ENCODE measurements at places on chromosomes 1 and 21.
A peak's percentile ranks its signal among the peaks of the same experiment; 100 is the strongest.

DNA sequence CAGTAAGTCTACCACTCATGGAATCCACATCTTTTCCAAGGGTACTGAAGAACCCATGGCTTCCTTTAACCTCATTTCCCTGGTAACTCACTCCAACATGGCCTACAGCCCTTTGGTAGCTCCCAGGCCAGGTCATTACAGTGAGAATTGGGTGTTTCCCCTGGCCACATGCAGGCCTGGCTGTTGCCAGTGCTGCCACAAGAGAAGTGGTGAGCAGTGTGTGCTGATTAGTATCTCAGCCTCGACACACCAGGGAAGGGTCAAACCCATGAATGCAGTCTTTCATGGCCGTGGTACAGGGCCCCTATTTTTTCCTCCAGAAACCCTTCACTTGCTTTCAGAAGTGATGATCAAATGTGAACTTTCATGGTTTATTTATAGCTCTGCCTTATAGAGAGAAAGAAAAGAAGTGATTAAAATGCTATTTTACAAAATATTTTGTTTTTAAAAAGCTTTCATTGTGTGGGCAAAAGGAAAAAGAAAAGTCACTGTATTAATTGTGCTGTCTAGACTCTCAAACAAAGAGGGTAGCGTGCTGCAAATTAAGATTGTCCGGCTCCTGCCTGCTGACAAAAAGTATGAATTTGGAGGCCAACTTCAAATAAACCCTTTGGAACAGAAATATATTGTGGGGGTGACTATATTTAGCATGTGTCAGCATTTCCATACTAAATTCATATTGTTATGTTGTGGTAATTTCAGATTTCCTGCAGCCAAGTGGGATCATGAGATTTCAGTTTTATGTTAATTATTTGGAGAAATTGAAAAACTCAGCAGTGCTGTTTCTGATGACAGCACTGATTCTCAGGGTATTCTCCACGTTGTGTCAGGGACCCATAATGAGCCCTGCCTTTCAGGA, 62.0 kb upstream of the HOOK1 start:
- no peak for DNase-seq

DNA sequence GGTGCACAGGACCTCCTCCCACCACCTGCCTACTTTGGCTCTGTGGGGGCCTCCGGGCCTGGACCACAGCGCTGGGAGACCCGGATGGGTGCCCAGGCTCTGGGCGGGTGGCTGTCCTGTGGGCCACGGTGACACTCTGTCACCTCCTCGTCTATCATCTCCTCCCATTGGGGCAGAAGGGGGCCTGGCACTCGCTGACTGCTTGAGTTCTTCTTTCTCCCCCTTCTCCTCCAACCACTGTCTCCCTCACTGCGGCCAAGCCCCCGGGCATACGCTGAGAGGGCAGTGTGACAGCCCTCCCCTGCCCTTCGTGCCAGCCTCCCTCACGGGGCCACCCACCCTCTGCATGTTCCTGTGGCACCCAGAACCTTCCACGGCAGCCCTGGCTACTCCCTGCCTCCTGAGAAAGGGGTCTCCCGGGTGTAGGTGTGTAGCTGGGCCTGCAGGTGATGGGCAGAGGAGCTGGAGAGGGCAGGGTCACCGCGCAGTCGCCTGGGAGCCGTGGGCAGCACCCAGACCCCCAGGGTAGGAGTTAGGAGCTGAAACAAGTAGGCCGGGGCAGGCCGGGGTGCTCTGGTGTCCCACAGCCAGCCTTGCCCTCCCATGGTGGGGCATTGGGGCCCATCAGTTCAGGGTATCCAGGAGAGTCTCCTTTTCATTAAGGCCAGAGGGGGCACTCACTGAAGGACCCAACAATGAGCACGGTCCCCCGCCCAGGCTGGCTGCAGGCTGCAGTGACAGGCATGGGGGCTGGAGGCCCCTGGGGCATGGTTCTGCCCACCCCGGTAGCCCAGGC, 9.2 kb upstream of the ARF1 start:
- DNase-seq = no peak

GRCh38 chr1:85359874-85360721, 83.7 kb upstream of the BCL10 start:
- peak; percentile 83 for DNase-seq

DNA sequence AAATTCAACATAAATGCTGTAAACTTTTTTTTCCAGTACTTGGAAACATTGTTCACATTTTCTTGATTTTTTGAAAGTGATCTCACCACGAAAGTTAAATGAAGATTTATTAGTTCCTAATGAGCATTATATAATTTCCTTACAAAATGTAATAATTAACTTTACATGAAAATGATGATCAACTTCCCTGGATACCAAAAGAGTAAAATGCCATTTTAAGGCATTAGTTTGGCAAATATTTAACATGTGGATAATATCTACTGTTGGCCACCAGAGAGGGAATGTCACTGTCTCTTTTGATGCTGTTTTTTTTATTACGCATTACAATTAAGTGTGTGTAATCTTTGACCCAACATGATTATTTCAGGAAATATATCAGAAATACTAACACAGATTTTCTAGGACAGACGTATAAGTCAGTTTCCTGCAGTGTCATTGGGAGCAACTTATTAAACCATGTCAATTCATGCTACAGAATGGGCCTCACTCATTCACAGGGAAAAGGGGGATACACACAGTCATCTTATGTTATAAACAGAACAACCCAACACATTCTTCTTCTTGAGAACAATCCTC, 903.9 kb upstream of the ADGRL2 start:
- no peak for DNase-seq

DNA sequence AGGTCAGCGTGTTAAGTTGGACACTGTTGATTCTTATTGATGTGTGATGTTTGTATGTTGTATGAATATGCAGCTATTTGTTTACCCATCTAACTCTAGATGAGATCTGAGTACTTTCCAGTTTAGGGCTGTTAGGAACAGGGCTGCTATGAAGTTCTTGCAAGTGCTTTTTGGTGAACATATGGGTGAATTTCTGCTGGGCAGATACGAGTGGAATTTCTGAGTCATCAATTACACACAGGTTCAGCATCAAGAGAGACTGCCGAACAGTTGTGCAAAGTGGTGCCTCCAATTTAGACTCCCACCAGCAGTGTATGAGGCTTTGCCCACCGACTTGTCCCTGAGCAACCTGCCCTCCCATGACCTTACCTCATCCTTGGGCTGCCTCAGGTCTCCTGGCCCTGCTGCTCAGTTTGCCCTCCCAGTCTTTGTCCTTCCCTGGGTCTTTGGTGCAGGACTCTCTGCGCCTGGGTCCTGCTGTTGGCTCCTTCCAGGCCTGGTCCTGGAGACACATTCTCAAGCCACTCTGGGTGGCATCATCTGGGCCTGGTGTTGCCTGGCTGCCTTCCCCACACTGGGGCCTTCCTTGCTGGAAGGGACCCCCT, 343.6 kb downstream of the PTPRU start:
- DNase-seq = peak; percentile 46

GRCh38 chr1:1232796-1233566, 944 bp downstream of the B3GALT6 start:
- DNase-seq = no peak

DNA sequence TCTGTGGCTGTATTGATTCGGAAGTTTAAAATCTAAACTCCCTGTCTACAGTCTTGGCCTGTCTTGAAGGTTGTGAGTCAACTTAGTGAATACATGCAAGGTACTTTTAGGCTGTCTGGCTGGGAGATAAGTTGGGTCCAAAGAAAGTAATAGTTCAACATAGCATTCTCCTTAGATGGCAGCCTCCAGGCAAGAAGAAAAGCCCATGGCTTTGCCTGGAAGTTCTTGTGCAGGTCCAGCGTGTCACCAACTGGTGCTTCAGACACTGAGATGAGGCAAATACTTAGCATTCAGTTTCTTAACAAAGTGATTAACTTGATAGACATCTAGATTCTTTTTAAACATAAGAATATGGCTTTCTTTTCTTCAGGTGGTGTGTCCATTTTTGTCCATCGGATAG, 328.2 kb downstream of the DISC1 start:
- DNase-seq = no peak

- no peak for DNase-seq
Measured at GRCh38 chr1:78055565-78056132, 9.9 kb downstream of the GIPC2 start.

GRCh38 chr1:78122389-78122788, 76.6 kb downstream of the GIPC2 start:
- no peak for DNase-seq

GRCh38 chr1:157472056-157472701, 80.1 kb downstream of the FCRL5 start:
- no peak for DNase-seq

GRCh38 chr1:211133393-211133835, 534 bp downstream of the KCNH1 start:
- peak; percentile 33 for DNase-seq

DNA sequence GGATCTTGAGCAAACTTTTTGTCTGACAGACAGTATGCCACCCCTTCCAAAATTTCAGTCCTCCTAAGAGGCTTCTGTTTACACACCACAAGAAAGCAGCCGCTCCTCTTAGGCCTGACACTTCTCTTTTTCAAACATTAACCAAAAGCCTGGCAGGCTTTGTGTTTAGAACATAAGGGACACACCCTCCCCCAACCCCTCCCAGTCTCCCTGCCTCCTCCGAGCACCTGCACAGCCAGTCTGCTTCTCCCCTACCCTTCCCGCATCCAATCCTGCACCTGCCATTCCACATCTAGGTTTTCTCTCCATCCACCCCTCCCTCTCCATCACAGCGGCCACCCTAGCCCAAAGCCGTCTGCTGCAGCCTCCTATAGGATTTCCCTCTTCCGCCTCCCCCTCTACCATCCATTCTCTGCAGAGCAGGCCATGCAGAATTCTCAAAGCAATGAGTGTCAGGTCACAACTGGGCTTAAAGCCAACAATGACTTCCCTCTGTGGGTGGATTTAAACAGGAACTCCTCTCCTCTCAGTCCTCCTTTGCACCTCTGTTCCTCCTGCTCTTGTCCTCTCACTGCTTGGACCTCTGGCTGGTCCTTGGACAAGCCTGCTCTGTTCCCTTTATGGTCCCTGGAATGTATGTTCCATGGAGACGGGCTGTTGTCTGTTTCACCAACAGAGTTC, 478.2 kb downstream of the NPHP4 start:
- DNase-seq = no peak

GRCh38 chr1:176820391-176821031, 344.0 kb downstream of the ASTN1 start:
- no peak for DNase-seq

- peak; percentile 63 for DNase-seq
Measured at GRCh38 chr1:40450495-40451237, 390 bp downstream of the ZFP69B start.

DNA sequence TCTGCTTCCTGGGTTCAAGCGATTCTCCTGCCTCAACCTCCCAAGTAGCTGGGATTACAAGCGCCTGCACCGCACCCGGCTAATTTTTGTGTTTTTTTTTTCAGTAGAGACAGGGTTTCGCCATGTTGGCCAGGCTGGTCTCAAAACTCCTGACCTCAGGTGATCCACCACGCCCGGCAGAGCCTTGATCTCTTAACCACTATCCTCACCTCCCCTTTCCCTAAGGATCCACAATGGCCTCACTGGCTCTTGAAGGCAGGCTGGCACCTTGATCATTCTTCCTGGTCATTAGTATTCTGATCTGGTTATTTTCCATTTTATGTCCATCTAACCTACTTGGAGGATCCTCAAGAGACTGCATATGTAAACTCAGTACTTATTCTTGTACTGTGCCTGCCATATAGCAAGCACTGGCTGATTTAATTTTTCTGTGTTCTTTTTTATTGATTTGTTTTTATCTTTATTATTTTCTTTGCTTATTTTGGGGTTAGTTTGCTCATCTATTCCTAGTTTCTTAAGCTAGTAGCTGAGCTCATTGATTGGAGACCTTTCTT, 6.3 kb downstream of the RCC1 start:
- DNase-seq = peak; percentile 35

DNA sequence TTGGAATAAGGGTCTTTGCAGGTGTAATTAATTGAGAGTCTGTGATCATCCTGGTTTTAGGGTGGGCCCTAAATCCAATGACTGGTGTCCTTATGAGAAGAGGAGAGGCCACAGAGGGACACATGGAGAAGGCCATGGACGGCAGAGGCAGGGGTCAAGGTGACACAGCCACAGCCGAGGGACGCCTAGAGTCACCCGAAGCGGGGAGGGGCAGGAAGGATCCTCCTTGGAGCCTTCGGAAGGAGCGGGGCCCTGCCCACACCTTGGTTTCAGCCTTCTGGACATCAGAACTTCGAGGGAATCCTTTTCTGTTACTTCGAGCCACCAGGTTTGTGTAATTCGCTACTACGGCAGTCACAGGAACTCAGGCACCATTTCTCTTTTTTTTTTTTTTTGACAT, 31.1 kb downstream of the RRP1 start:
- no peak for DNase-seq

DNA sequence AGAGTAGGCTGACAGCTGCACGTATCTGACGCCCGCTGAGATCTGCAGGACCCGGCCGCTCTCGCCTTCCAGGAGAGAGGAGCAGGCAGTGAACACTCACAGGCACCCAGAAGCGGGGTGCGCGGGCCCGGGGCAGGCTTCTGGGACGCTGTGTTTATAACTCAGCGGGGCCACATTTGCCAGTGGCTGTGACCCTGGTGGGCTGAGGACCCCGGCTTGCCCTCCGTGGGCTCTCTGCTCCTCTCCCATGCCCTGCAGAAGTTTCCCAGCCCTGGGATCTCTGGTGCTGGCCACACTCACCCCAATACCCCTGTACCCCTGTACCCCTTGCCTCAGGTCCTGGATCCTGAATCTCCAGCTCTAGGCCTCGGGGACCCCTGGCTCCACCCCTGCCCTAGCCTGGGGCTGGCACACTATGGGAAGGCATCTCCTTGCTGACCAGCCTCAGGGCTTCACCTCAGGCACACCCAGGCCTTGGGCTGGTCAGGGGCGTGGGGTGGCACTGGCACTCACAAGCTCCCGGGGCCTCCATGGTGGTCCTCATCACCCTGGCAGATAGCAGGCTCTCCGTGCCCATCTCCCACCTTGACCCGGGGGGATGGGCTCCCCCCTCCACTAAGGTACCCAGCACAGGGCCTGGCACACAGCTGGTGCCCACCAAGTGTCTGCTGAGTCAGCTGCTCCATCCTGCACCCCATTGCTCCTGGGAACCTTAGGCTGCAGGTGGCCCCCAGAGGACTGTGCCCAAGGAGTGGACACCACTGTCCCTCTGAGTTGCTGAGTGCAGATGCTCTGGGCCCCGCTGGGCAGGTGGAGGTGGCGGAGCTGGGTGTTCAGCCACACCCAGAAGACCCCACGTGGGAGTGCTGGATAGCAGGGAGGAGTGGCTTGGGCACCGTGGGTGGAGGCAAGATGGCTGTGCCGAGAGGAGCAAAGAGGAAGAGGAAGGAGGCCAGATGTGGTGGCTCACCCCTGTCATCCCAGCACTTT, 32.4 kb downstream of the MORN1 start:
- DNase-seq = no peak

Data from EH (cell line).